ENCODE measurements at places on chromosomes 1 and 21.

GRCh38 chr1:114270282-114270681 is 116.6 kb upstream of the SYT6 start:
- no peak for DNase-seq

- DNase-seq = no peak
Observed at GRCh38 chr1:22799971-22800370, 89.3 kb downstream of the EPHB2 start.

GRCh38 chr1:241551759-241552638 is 19.8 kb downstream of the KMO start:
- no peak for DNase-seq

- no peak for DNase-seq
Observed at GRCh38 chr1:236144033-236144432, 1.7 kb downstream of the GPR137B start.

- no peak for DNase-seq
Observed at GRCh38 chr1:89041119-89041641, 18.5 kb upstream of the GBP3 start.

GRCh38 chr1:156656806-156657740 is 15.2 kb downstream of the BCAN start:
- no peak for DNase-seq

DNA sequence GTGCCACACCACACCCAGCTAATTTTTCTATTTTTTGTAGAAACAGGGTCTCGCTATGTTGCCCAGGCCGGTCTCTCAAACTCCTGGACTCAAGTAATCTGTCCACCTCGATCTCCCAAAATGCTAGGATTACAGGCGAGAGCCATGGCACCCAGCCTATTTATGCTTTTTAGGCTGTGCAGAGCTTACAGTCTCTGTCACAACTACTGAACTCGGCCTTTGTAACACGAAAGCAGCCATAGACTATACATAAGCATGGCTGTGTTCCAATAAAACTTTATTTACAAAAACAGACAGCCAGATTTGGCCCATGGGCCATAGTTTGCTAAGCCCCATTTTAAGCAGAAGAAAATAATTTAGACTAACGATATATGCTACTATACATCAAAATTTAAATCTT is 54.4 kb downstream of the NID1 start:
- no peak for DNase-seq

DNA sequence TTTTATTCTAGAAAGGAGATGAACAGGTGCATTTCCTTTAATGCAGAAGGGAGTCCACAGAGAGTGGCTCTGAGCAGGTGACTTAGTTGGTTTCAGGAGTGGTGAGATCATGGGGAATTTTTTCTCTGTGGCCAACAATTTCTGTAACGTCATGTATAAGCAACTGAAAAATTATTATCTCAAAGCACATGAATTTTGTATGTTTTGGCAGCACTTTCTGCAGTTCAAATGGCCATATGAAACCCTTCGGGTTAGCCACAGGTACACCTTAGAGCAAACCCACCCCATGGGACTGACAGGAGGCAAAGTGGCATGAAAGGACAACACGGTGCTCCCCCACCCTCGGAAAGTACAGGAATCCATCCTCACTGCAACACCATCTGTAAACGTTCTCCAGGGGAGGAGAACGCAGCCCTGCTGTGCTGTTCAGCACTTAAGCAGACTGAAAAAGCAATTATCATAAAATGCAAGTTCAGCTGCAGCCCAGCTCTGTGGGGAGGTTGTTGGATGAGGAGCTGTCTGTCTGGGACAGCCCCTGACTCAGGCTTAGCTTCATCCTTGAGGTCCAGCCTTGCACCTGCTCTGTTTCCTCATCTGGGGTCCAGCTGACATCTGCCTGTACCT is 55.8 kb upstream of the CLDN14 start:
- DNase-seq = no peak

Measured in HS-27A (cell line).